ENCODE measurements at places on chromosomes 3 and 15.

GRCh38 chr3:20853890-20854289, 667.9 kb upstream of the SGO1 start:
- DNase-seq, result no peak

DNA sequence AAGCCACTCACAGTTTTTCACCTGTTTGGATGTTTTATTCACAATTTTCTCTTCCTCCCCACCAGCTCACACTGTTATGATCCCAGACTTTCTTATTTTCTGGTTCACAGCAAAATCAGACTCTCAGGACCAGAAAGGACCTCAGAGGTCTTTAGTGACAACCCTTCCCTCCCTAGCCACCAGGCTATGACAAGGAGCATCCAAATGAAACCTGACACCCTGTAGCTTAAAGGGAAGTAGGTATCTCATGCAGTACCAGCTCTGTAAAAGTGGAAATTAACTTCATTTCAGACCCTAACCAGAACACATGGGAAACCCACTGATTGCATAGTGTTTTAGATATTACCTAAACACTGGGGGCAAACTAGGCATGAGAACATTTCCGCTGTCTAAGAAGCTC, 45.3 kb downstream of the ATP13A5 start:
- DNase-seq, result no peak

GRCh38 chr3:5754602-5755001, 567.1 kb downstream of the EDEM1 start:
- DNase-seq, result no peak

GRCh38 chr15:50116477-50116876, 2.6 kb downstream of the ATP8B4 start:
- no peak for DNase-seq

DNA sequence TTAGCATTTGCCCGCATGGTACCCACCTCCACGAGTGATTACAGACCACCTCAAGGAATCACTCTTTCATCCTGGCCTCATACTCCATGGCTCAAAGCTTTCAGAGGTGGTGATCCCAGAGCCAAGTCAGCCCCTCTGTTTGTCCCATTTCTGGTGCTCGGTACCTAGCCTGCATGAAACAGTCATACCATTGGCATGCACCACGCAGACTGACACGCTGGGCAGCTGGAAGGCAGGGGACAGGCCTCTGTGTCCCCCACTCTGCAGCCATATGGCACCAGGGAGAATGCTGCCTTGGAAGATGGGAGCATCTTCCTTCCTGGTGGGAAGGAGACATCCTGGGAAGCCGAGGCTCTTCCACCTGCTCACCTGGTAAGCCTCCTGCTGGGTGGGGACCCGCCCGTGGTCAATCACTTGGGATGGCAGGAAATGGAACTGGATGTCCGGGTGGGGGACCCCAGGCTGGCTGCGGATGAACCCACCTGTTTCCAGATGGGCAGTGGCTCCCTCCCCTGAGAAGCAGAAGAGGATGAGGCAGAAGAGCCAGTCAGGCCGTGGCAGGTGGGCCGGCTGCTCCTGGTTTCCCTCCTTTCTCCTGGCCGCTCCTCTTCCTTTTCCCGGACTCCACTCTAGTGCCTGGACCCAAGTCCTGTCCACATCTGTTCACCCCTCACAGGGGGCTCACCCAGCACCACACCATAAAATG, 26.9 kb downstream of the CHDH start:
- DNase-seq, result no peak

DNA sequence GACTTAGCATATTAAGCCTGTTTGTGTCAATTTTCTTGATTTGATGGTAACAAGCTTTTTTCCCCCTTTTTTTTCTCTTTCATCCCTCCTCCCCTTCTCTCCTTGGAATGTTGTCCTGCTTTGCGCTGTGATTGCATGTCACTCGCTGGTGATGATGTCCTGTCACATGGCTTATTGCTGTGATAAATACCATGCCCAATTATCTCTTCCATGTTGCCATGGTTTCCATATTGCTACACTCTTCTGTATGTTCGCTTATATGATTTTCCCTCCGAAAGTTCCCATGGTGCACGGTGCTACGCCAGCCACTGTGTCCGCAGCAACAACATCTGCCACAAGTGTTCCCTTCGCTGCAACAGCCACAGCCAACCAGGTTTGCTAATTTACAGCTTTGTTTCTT, 187.3 kb downstream of the MBNL1 start:
- DNase-seq, result no peak

- no peak for DNase-seq
Observed at GRCh38 chr3:54008744-54009143, 113.6 kb upstream of the CACNA2D3 start.

GRCh38 chr3:180466401-180467011, 135.5 kb upstream of the TTC14 start:
- no peak for DNase-seq

- no peak for DNase-seq
Observed at GRCh38 chr15:94353488-94353820, 122.1 kb downstream of the MCTP2 start.

DNA sequence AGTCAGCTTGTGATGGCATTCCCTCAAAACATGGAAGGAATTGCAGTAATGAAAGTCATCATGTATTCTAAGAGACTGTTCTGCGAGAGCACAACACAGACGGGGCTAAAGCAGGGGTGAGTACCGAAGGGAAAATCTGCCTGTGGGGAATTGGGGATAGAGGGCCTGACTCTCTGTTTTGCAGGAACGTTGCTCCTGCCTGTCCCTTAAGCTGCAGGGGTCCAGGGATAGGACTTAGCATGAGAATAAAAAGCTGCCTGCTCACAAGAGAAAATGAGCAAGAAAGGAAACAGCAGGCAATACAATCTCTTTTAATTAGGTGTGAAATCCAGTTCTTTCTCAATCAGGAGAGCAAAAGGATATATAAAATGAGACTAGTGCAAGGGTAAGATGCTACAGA, 62.2 kb downstream of the TIGIT start:
- DNase-seq, result no peak

GRCh38 chr3:171199473-171199829, 172.9 kb upstream of the SLC2A2 start:
- DNase-seq, result no peak

DNA sequence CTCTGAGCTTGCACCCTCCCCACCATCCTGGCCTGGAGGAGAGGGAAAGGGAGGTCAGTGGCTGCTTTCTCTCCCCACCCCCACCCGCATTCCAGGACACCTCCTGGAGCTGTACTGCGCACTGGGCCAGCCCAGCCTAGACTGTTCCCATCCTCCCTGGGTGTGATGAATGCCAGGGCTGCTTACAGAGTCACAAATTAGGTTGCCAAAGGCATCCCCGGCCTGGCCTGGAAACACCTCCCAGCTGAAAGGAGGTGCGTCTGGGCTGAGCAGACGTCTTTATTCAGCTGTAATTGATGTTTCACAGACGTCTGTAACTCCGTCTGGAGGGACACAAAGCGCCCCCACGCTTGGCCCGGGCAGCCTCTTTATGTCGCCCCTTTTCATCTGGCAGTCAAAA, 47.6 kb downstream of the RHCG start:
- no peak for DNase-seq

DNA sequence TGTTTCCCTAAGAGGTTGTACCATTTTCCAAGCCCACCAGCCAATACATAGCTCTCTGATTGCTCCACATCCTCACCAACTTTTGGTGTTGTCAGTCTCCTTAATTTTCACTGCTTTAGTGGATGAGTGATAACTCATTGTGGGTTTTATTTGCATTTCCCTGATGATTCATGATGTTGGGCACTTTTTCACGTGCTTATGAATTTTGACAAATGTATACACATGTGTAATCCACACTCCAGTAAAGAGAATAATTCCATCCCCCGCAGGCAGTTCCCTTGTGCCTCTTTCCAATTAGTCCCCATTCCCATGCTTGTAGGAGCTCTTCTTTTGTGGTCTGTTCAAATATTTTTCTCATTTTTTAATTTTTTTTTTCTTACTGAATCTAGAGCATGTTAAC, 52.4 kb downstream of the ANP32A start:
- no peak for DNase-seq

GRCh38 chr3:32288819-32289218, 50.3 kb downstream of the CMTM8 start:
- DNase-seq, result no peak

DNA sequence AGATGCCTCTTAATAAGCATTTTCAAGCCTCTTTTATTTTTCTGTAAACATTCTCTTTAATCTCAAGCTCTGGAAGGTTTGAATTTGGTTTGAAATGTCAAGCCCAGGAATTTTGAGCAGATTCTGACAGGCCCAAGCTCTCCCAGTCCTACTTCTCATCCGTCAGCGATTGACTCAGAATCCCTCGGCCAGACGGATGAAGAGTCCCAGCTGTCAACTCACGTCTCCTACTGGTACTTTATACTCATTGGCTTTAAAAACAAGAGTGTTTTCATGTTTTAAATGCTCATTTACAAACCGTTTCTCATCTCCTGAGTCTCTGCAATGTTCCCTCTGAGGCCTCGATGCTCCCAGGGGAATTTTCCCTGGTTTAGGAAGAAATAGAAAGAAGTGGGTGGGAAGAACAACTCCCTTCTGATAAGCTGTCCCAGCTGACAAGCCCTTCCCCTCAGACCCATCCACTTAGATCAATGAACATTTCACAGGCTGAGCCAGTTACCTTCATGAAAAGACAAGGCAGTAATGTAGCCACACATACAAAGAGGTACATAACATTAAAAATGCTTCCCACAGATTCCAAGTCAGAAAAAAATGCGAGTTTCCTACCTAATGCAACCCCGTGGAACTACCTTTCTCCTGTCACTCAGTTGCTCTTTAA, 478.2 kb upstream of the DPH6 start:
- DNase-seq, result no peak

GRCh38 chr3:167852216-167852615, 116.7 kb downstream of the SERPINI1 start:
- DNase-seq, result no peak

DNA sequence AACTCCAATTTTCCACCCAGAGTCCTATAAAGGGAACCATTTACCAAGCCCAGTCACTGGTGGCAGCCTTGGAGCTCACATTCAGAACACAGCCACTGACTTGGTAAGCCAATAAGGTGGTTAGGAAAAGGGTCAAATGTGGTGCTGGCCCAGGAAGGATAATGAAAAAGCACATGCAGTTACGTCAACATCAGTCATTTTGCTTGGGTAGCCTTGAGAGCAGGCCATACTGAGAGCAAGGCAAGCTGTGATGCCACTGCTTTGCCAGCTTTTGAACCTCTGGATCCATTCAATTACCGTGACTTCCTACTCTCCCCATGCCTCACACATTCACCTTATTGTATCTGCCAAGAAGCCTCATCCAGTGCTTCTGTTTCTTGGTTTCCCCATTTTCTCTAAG, 253.6 kb downstream of the OPA1 start:
- DNase-seq, result no peak

GRCh38 chr15:64213646-64214045, 50.8 kb upstream of the PPIB start:
- DNase-seq, result no peak

GRCh38 chr3:55675478-55675877, 188.4 kb upstream of the WNT5A start:
- DNase-seq, result no peak

DNA sequence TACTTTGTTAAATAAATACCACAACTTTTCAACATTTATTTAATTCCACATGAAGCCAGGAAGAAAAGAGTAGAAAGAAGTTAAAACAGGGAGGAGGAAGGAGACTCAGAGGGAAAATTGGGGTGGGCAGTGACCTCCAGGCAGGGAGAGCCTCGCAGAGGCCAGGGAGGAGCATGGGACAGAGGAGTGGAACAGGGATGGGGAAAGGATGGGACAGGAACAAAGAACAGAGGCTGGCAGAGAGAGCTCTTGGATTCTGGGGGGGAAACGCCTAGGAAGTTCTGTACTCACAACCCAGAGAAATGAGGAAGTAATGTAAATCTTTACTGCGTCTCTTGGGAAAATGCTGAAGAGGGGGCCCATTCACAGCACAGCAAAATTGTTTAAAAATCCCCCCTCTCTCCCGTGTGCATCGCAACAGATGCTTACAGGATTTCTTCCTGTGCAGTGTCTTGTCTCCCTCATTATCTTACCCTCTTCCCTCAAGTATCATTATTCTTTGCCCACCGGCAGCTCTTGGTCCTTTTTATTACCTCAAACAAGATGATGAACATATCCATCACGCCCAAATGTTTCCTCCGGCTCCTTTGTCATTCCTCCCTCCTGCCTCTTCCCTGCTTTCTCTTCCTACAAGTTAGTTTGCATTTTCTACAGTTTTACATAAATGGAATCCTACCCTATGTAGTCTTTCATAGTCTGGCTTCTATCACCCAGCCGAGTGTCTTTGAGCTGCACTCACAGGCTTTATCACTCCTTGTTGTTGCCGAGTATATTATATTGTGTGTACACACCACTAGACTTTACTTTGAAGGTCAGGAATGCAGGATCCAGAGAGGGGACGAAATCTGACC, 65.5 kb downstream of the ARHGAP31 start:
- DNase-seq, result no peak

GRCh38 chr3:43892526-43892925, 201.8 kb downstream of the ABHD5 start:
- DNase-seq, result no peak

DNA sequence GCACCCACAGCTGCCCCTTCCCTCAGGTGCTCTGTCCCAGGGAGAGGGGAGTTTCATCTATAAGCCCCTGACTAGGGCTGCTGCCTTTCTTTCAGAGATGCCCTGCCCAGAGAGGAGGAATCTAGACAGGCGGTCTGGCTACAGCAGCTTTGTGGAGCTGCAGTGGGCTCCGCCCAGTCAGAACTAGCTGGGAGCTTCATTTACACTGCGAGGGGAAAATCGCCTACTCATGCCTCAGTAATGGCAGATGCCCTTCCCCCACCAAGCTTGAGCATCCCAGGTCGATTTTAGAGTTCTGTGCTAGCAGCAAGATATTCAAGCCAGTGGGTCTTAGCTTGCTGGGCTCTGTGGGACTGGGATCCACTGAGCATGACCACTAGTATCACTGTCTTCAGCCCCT, 181.2 kb upstream of the RARB start:
- DNase-seq, result no peak

- DNase-seq, result no peak
Observed at GRCh38 chr15:67185051-67185450, 69.4 kb downstream of the AAGAB start.

DNA sequence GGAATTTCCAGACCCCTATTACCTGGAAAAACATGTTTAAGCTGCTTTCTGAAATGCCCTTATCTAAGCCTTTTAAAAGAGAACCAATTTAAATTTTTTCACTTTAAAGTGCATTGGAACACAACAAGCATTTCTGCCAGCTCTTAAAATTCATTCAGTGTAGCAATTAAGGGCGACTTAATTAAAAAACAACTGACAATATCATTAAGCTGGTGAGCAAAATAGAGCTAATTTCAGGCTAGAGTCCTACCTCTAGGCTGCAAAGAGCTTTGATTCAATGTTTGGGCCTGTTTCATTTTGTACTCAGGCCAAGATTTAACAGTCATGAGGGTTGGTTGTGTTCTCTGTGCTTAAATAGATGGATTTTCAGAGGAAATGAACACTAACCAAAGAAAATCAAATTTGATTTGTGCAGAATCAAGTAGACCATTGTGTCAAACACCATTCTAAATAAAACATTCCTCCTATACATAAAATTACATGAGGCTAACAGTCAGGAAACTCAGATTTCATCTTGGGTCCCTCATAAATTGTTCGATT, 114.6 kb downstream of the TMEM108 start:
- DNase-seq, result no peak

DNA sequence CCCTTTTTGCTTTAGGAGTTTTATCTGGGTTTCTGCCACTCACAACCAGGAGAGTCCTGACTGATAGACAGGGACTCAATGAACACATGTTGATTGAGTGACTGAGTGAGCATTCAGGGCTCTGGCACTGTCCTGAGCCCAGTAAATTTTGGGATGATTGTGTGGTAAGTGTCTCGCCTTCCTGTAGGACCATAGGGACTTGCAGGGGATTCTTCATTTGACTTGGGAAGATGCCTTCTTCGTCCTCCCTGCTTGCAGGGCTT, 22.3 kb upstream of the FLNB start:
- DNase-seq, result no peak
